ENCODE measurements at places on chromosomes 16 and 17. TPM values are rescaled to one million over a fixed set of nuclear protein-coding genes. Genes with fewer than 3 reads are reported as not detected.
A peak's percentile ranks its signal among the peaks of the same experiment; 100 is the strongest.

The DNAI2 gene
- not detected for total RNA-seq

DNA sequence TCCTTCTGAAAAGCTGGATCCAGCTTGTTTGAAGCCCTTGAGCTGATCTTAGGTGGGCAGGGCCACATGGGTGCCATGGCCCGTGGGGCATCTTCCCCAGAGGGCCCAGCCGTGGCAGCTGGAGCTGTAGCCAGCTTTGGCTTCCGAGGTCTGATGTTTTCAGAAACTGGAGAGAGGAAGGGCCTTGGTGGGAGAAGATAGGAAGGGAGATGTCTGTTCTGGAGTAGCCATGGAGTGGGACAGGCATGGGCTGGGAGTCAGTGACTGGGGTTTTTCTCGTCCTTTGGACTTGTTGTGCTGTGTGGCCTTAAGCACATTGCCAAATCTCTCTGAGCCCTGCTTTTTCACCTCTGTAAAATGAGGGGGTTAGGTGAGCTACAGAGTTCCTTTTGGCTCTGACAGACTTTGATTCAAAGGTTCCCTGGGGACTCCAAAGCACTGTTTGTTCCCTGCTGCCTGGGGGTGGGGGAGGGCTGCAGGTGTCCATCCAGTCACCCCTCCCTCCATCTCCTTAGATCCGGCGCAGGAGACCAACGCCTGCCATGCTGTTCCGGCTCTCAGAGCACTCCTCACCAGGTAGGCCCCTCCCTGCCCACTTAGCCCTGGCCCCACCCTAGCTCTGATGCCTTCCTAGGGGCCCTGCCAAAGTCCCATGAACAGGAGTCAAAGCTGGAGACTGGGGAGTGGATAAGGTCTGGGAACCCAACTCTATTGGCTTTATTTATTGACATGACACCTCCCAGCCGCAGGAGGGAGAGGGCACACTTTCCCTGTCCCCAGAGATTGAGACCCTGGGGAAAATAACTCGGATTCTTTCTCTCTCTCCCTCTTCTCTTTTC, 2.1 kb downstream of the PPP1R1B start:
- DNase-seq = no peak

DNA sequence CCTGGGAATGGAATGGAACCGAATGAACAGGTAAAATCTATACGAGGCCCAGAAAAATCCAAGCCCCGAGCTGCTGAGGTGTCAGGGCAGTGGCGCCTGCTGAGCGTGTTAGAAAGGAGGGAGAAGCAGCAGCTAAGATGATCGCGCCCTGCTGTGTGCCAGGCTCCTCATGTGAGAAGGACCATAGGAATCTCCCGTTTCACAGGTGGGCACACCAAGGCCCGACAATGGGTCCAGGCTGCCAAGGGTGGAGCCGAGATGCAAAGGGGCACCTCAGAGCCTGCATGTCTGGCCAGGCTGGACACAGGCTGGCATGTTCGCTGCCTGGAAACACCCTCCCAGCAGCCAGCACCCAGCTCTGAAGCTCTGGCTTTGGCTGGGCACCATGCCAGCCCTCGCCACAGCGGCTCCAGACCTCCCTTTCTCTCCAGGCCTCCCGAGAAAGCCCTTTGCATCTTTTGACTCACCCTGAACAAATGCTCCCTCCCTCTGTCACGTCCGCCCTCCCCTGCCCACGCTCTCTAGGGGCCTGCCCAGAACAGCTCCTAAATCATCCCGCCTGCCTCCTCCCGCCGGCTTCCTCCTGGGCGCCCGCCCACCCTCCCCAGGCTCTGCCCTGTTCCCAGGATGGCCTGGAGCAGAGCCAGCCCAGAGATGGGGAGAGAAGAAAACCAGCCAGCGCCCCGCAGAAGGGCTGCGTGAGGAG, 217.8 kb upstream of the GSE1 start:
- DNase-seq = peak; percentile 78

- no peak for DNase-seq
Observed at GRCh38 chr17:32141258-32141657, 1.0 kb upstream of the RHOT1 start.

DNA sequence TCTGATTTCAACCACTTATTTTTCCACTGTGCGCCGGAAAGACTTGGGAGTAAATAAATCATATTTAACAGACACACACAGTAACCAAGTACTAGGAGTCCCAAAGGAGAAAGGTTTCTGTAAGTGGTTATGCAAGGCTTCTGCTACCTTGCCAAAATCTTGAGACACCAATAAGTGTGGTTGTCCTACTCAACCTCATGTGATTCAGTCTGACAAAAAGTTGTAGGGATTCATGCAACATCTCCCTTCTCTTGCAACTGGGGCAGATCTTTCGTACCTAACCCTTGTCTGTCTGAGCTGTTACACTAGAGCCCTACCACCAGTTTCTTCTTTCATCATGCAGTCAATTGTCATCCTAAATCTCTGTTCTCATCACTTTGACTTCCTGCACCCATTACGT, 69.9 kb upstream of the NUDT7 start:
- no peak for DNase-seq

The FOXN1 gene
- total RNA-seq = not detected

All from left ventricle myocardium superior (tissue), 1 donor.